ENCODE measurements at places on chromosomes 2 and 18.

DNA sequence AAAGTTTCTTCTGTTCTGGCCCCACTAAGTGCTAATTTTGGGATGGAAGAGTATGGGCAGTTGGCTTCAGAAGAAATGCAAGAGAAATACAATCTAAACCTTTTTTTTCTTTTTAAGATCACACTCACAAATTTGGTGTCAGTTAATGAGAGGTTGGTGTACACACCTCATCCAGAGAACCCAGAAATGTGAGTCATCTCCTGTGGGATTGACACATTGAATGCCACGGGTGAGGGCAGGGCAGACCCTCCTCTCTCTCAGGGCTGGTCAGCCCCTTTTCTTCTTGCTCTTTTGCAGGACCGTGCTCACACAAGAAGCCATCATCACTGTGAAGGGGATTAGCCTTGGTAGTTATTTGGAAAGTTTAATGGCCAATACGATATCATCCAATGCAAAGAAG, 19.2 kb downstream of the PRELID3A start:
- DNase-seq = no peak

DNA sequence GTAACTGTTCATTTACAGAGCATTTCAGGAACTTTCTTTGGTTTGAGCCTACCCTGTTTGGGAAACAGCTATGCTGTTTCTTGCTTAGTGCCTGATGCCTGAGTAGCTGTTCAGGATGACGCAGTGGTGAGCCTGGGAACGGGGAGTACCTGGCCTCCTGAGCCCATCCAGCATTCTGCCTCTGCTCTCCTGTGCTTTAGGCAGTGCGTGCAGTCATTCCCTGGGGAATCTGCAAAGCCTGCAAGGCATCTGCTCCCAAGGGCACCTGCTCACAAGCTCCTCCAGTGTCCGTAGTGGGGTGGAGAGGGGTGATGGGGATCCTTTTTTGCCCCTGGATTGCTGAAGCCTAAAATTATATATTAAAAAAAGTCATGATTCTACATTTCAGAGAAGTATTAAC, 68.8 kb downstream of the RAPGEF4 start:
- DNase-seq = no peak

DNA sequence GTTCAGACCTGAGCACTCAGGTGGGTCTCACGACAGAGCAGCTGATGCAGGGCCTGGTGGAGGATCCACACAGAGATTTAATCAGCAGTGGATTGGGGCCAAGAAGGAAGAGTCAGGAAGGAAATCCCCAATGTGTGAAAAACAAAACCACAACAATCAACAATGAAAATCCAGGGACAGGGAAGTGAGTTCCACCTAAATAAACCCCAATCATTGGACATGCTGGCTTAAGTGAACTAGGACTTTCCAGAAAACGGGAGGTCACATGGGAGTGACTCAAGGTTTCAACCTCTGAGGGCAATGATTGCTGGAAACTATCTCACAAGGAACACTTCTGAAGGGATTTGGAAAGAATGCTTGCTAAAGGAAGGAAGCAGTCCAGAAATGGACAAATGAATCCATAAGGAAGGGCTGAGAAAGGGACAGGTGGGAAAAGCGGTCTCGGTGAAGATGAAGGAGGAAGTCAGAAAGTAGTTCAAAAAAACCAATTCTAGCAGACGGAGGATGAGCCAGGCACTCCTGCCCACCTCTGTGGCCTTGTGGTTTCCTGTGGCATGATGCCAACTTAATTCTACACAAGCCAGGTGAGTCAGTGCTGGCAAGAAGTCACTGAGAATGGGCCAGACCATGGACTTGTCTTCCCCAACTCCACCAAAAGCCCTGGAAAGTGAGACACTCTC, 15.4 kb upstream of the XDH start:
- DNase-seq = no peak

- no peak for DNase-seq
Observed at GRCh38 chr2:156687715-156688114, 251.5 kb downstream of the GPD2 start.

GRCh38 chr2:44572196-44572900, 210.6 kb downstream of the CAMKMT start:
- no peak for DNase-seq

GRCh38 chr2:224982910-224983711, 59.2 kb downstream of the DOCK10 start:
- DNase-seq = peak; percentile 29

DNA sequence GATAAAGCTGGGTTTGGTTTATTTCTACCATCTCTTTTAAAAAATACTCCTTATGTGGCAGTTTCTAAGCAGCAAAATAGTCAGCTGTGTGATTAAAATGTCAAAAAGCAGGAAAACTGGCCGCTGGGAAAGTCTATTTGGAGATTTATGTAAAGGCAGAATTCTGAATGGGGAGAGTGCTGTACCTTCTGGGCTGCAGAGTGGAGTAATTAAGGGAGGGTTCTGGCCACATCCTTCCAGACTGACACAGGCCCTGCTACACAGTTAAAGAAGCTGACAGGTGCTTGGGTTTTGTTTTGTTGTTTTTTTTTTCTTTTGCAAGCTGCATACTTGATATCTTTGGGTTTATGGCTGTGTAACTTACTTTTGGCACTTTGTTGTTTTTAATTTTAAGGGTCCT, 157.2 kb downstream of the WDSUB1 start:
- no peak for DNase-seq

Measured in effector memory CD8-positive, alpha-beta T cell (primary cell).